ENCODE measurements at places on chromosomes 12 and 14.

GRCh38 chr12:49335118-49335954 is 1.7 kb downstream of the C1QL4 start:
- DNase-seq: peak; percentile 36

GRCh38 chr12:56286044-56286830 is 13.9 kb downstream of the CS start:
- no peak for DNase-seq

DNA sequence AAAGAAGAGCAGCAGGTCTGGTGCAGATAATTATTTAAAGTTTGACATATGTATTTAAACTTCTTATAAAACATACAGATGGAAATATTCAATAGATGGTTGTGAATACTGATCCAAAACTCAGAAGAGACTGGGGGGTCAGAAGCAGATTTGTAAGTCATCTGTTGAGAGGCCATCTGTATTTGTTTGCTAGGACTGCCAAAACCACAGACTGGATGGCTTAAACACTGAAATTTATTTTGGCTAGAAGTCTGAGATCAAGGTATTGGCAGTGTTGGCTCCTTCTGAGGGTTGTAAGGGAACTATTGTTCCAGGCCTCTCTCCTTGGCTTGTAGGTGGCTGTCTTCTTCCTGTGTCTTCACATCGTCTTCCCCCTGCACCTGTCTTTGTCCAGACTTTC is 153.9 kb downstream of the LRRK2 start:
- DNase-seq: no peak

DNA sequence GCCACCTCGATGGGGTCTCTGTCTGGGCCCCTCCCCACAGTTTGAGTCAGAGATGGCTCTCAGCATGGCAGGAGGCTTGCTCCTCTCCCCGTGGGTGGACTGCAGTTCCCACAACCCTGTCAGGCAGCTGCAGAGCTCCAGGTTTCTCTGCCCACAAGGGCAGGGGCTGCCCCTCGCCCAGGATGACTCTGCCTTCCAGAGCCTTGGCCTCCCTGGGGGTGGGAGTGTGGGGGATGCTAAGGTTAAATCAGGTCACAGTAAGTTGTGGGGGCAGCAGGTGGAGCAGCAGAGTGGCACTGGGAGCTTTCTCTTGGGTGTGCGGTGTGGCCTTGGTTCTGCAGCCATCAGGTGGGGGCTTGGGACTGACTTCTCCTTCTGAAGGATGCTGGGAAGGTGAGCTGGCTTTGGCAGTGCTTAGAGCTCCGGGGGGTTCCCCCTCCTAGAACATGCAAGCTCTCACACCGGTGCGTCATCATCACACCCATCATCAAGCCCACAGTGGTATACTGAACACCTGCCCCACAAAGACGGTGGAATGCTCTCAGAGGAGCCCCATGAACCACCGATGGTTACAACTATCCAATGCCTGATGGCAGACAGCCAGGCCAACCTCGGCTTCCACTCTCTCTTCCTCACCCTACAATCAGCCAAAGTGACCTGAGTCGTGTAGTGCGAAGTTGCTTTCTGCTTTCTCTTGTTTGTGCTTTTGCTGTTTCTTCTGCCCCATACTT is 39.7 kb downstream of the ERH start:
- DNase-seq: peak; percentile 68

GRCh38 chr12:23834076-23834475 is 115.4 kb downstream of the SOX5 start:
- DNase-seq: no peak

DNA sequence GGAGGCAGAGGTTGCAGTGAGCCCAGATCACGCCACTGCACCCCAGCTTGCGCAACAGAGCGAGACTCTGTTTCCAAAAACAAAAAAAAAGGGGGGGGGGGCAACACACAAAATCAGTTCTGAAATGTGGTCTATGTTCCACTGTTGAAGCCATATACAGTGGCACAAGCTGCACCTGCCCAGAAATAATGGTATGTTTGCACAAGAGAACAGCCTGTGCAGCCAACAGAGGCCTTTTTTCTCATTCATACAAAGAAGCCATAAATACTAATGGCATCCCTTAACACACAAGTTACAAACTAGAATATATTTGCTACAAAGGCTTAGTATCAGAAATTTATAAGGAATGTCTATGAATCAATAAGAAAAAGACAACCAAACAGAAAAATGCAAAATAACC is 37.1 kb downstream of the ITPR2 start:
- DNase-seq: no peak

DNA sequence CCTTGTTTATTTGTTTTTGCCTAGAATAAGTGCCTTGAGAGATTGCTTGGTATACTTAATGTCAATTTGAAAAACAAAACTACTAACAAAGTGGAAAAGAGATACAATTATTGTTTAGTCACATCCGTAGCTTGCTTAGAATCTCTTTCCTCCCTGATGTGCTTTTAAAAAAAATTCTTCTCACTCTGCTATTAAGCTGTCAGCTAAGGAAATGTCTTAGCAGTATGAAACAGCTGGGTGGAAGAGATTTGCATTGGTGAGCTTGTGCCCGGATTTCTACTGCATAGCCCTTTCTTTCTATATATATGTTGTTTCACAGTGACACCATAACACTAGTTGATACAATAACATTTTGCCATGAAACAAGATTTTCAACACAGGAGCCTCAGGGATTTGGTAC is 229.4 kb upstream of the RGS6 start:
- DNase-seq: no peak

All from activated effector memory CD4-positive, alpha-beta T cell treated with anti-CD3 and anti-CD28 coated beads, Interleukin-2, amount 50 U/mL, for 16 hours (primary cell).